ENCODE measurements at places on chromosomes 16 and 17.

- H3K36me3 ChIP-seq, result peaks cover 17% of the 10 kb centered on the region
- H3K27me3 ChIP-seq, result peaks cover 10% of the 10 kb centered on the region
- peak overlapping the region; percentile 92 for H3K4me3 ChIP-seq
These were observed 13.9 kb downstream of the SARM1 start for GRCh38 chr17:28385406-28385805.

GRCh38 chr17:39631403-39631802 lies 4.7 kb downstream of the PPP1R1B start:
- no peak overlapping the region for H3K27ac ChIP-seq
- peaks cover 12% of the 10 kb centered on the region for H3K4me1 ChIP-seq
- no peaks in the 10 kb centered on the region for H3K36me3 ChIP-seq

DNA sequence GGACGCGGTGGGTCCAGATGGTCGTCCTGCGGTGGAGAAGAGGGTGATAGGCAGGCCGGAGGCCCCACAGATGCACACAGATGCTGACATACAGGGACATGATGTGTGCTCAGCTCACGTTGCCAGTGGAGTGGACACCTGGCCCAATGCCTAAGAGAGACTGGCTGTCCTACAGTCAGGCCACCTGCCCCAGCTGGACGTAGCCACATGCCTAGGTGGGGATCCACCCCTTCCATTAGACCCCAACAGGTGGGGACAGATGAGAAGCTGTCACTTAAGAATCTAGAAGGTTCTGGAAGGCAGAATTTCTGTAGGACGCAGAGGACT lies 117.6 kb upstream of the ZNF750 start:
- H3K27ac ChIP-seq, result no peak overlapping the region
- DNase-seq, result no peak
- H3K4me3 ChIP-seq, result no peak overlapping the region
- H3K4me1 ChIP-seq, result no peaks in the 10 kb centered on the region
- H3K27me3 ChIP-seq, result no peaks in the 10 kb centered on the region
- peaks cover 23% of the 10 kb centered on the region for H3K36me3 ChIP-seq

DNA sequence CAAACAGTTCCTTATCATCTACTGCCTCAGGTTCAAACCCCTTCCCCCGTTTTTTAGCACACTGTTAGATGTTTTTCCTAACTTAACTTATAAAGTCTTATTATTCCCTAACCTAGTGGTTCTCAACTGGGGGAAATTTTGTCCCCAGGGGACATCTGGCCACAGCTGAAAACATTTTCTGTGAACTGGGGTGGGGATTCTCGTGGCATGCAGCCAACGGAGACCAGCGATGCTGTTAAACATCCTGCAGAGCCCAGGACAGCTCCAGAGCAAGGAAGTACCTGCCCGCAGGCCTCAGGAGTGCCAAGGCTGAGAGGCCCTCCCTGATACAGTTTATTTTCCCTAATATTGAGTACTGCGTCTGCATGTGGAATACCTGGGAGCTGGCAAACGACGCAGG lies 24.3 kb downstream of the ZCCHC14 start:
- no peak overlapping the region for H3K27ac ChIP-seq
- no peak for DNase-seq
- H3K27me3 ChIP-seq, result no peaks in the 10 kb centered on the region
- peaks cover 11% of the 10 kb centered on the region for H3K4me1 ChIP-seq

DNA sequence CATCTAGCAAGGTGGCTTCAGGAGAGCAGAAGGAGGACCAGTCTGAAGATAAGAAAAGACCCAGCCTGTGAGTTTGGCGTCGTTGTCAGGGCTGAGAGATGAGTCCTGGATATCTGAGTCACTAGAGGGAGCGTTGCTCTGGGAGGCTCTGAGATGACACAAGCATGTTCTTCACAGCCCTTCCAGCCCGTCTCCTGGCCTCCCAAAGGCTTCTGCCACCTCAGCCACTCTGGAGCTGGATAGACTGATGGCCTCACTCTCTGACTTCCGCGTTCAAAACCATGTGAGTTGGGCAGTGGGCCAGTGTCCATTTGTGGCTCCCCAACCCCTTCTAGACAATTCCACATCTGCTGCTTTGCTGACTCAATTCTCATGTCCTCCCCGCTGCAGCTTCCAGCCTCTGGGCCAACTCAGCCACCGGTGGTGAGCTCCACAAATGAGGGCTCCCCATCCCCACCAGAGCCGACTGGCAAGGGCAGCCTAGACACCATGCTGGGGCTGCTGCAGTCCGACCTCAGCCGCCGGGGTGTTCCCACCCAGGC lies 2.3 kb downstream of the TGFB1I1 start:
- H3K36me3 ChIP-seq, result no peaks in the 10 kb centered on the region
- H3K27me3 ChIP-seq, result peaks cover 7% of the 10 kb centered on the region
- no peak overlapping the region for H3K27ac ChIP-seq
- H3K4me1 ChIP-seq, result peaks cover 20% of the 10 kb centered on the region
- H3K4me3 ChIP-seq, result no peak overlapping the region
- DNase-seq, result no peak

- DNase-seq, result peak; percentile 42
- no peaks in the 10 kb centered on the region for H3K27me3 ChIP-seq
- peaks cover 41% of the 10 kb centered on the region for H3K4me1 ChIP-seq
- H3K27ac ChIP-seq, result peak overlapping the region; percentile 96
- H3K4me3 ChIP-seq, result peak overlapping the region; percentile 85
- H3K36me3 ChIP-seq, result peaks cover 6% of the 10 kb centered on the region
These were observed 67.0 kb downstream of the CENPV start for GRCh38 chr17:16286009-16286946.
